ENCODE measurements at places on chromosomes 2 and 18.

DNA sequence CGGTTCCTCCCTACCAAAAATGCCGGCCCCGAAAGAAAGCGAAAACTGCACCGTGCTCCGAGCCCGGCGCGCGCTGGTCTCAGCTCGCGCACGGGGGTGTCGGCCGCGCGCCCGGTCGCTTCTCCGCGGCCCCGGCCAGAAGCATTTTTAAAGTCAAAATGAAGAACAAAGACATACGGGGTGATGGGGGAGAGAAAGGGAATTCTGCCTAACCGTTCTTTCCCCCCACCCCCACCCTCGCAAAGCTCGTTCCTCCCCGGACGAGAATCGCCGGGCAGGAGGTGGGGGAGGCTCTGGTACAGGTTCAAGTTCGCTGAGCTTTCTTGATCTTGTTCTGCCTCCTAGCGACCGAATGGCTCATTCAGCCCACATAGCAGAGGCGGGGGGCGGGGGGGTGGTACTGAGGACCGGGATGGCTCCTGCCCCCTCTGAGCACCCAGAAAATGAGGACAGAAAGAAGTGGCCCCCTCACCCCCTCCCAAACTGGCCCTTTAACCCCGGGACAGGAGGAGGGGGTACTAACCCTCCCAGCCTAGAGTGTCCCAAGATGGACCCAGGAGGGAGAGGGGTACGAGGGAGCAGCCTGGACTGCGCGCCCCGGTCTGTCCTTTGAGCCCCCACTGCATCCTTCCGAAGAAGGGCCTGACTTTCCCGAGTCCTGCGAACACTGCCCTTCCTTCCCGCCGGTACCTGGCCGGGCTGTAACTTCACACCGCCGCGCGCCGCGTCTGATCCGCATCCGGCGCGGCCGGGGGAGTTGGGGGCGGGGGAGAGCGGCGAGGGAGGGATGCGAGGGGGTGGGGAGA is 3.1 kb downstream of the BCL11A start:
- no peak for DNase-seq

DNA sequence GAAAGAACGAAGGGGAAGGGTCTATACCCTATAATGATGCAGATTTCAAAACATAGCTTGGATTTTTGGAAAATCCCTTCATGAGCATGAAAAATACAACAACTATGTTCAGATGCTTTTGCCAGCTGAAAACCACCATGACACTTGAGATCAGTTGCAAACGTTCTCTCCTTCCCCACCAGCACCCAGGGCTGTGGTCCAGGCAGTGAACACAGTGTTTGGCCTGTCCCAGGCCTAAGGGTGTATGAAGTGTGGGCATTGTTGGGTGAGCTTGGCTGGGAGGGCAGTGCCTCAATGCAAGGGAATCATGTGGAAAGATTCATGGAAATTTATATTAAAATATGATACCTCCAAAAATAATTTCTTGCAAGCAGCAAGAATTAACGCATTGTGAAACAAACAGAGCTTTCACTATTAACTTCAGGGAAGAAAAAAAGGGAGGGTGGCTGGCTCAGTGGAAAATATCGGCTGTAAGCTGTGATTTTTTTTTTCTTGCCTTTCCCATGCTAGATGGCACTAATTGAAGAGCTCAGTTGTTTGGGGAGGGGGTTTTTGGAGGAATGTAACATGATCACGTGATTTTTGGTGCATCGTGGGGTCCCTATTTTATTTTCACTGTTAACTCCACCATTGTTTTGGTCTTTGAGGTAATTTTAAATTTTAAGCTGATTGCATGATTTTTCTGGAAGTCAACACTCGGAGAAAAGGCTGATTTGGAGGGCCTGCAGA is 52.0 kb downstream of the CDC42EP3 start:
- DNase-seq: no peak

GRCh38 chr2:9570182-9571060 is 14.8 kb upstream of the ADAM17 start:
- no peak for DNase-seq

DNA sequence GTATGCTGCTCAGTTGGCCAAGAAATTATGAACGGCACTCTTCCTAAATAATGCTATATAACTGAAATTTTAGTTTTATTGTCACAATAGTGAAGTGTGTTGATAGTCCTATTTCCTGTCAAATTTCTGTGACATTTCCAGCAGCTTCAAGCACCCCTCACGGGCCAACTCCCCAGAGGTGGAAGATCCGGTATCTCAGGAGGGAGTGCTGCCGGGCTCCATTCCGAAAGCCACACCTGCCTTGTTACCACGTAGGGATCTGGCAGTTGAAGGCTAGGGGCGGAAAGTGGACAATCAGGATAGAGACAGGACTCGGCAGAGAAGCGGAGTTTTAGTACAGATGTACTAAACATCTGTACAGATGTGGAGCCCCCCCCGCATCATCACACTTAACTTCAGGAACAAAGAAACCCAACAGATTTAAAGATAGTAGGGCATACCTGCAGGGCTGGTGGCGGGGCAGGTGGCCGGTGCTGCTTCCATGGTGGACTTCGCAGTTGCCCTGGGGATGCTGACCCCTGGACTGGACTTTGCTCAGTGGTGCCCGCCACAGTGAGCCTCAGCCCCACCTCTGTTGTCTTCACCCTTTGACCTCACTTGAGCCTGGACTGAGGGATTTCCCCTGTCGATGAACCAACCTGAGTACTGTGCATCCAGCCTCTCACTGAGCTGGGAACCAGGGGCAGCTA is 22.3 kb downstream of the ASAP2 start:
- DNase-seq: no peak

GRCh38 chr2:101339266-101339880 is 30.9 kb upstream of the RNF149 start:
- DNase-seq: no peak

GRCh38 chr18:44917216-44918141 is 236.8 kb downstream of the SETBP1 start:
- no peak for DNase-seq

- no peak for DNase-seq
Measured at GRCh38 chr18:7619676-7620075, 52.6 kb downstream of the PTPRM start.

DNA sequence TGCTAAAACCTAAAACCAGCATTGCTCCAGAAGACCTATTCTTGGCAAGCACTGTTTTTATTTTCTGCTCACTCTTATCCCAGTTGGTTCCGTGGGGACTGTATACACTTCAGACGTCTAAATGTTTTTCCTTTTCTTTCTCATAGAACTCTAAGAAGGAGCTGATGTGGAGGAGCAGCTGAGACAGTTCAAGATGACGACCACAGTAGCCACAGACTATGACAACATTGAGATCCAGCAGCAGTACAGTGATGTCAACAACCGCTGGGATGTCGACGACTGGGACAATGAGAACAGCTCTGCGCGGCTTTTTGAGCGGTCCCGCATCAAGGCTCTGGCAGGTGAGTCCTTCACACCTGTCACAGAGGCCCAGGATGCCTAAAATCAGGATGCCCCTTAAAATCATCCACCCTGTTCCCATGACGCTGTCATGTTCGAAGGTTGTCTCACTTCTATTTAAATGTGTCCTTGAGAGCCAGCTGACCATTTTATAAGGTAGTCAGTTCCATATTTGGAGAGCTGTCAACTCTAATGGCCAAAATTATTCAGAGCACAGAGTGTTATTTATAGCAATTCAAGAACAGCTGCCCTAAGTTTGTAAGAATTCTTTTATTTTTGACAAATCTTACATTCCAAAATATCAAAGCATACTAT is 70.2 kb downstream of the SPTBN1 start:
- no peak for DNase-seq

DNA sequence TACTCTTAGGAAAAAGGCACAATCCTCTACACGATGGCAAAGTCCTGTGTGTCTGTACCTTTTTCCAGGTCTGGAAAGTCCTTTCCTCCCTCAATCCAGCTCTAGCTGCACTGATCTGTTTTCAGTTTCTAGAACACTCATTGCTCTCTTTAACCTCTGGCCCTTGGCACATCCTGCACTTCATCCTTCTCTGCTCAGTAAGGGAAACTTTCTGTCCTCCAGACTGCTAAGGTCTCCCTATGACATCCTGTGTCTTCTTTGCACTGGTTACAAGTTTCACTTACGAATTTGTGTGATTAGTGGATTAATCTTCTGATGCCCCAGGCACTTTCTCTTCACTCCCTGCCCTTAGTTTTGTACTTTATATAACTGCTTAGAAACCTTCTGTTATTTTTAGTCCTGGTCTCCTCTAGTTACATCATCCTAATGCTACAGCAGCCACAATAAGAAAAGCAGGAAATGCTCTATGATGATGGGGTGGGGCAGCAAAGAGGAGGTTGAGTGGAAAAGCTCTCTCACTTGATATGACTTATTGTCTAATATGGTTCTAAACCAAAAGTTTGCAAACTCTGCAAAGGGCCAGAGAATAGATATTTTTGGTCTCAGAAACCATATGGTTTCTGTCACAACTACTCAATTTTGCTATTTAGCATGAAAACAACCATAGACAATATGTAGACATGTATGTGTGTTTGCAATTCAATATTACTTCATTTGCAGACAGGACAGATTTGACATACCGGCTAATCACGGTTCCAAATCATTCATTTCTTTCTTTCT is 568.2 kb downstream of the THSD7B start:
- DNase-seq: no peak

GRCh38 chr2:70690846-70691245 is 77.2 kb downstream of the ADD2 start:
- DNase-seq: no peak

- no peak for DNase-seq
Measured at GRCh38 chr2:8624855-8625398, 56.9 kb upstream of the ID2 start.

GRCh38 chr2:172751564-172751963 is 15.9 kb downstream of the RAPGEF4 start:
- DNase-seq: no peak

DNA sequence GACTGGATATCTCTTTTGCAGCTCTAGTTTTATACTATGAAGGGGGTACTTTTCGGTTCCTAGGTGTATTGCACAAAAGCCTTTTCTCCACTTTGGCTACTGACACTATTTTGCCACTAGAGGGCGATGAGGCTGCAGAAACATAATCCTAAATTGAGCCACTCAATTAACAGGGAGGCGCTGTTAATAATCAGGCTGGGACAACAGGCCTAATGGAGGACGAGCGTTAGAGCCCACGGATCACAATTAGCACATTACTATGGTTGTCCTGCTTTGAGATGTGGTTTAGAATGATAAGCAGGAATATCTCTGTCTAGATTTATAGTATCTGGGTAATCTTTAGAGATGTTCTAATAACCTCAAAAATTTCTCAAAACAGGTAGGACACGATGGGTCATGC is 62.2 kb upstream of the PMAIP1 start:
- DNase-seq: no peak

- no peak for DNase-seq
Measured at GRCh38 chr18:9025091-9025838, 77.2 kb upstream of the NDUFV2 start.

GRCh38 chr2:85604568-85605339 is 2.3 kb upstream of the TMEM150A start:
- DNase-seq: no peak

DNA sequence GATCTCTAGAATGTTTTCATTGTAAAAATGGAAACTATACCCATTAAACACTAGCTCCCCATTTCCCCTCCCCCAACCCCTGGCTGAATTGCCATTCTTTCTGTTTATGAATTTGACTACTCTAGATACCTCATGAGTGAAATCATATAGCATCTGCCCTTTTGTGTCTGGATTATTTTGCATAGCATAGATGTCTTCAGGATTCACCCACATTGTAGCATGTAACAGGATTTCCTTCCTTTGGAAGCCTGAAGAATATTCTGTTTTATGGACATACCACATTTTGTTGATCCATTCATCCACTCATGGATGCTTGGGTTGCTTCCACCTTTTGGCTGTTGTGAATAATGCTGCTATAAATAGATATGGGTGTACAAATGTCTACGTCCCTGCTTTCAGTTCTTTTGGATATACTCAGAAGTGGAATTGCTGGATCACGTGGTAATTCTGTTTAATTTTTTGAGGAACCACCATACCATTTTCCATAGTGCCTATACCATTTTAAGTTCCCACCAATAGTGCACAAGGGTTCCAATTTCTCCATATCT is 7.7 kb upstream of the ASB1 start:
- no peak for DNase-seq
